Ovary (tissue), 10 donors: ENCODE measurements at places on chromosomes 2 and 18. TPM values are rescaled to one million over a fixed set of nuclear protein-coding genes. Genes with fewer than 3 reads are reported as not detected.

TEX44 gene
- not detected for total RNA-seq

DNA sequence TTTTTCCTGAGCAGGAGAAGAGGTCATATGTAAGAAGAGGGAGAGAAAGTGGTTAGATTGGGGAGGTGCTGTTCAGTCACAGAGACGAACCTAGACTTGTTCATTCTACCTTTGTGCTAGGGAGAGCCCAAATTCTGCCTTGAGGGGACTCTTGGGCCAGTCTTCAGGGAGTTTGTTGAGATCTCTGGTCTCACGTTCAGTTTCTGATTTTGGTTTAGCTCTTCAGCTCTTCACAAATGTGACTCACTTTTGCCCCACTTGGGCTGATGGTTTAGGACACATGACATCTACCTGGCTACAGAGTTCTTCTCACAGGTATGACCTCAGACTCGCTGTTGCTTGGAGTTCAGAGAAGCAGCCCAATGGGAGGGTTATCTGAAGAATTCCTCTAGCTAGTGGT lies 49.2 kb upstream of the DARS1 start:
- DNase-seq = no peak

DNA sequence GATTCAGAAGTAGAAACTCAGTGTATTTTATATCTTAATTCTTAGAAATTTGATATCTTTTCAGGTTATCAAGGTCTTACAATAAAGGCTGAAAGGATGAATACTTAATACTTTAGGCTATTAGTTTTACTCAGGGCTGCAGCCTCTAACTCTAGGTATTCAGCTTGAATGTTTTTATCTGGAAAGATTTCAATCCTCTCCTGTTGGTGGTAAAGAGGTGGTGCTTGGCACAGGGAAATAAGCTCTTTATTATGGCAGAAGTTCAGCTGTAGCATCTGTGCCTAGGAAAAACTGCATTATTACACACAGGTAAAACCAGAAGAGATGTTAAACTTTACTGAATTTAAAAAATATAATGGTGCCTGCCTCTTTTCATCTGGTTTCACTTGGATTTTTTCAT lies 11.1 kb downstream of the ACVR2A start:
- DNase-seq = no peak

- no peak for DNase-seq
Observed at GRCh38 chr2:18284331-18284730, 276.1 kb downstream of the RDH14 start.

GRCh38 chr2:171553858-171554257 lies 31.6 kb downstream of the CYBRD1 start:
- DNase-seq = peak; percentile 44

GRCh38 chr2:121398853-121399252 lies 113.9 kb upstream of the TFCP2L1 start:
- no peak for DNase-seq

- no peak for DNase-seq
Observed at GRCh38 chr18:31976242-31976641, 33.3 kb upstream of the TRAPPC8 start.

GRCh38 chr2:165401285-165401852 lies 68.1 kb upstream of the CSRNP3 start:
- DNase-seq = peak; percentile 30

- no peak for DNase-seq
Observed at GRCh38 chr18:13477147-13477683, 249.1 kb downstream of the FAM210A start.

GRCh38 chr18:59690186-59690982 lies 6.8 kb downstream of the CCBE1 start:
- no peak for DNase-seq

DNA sequence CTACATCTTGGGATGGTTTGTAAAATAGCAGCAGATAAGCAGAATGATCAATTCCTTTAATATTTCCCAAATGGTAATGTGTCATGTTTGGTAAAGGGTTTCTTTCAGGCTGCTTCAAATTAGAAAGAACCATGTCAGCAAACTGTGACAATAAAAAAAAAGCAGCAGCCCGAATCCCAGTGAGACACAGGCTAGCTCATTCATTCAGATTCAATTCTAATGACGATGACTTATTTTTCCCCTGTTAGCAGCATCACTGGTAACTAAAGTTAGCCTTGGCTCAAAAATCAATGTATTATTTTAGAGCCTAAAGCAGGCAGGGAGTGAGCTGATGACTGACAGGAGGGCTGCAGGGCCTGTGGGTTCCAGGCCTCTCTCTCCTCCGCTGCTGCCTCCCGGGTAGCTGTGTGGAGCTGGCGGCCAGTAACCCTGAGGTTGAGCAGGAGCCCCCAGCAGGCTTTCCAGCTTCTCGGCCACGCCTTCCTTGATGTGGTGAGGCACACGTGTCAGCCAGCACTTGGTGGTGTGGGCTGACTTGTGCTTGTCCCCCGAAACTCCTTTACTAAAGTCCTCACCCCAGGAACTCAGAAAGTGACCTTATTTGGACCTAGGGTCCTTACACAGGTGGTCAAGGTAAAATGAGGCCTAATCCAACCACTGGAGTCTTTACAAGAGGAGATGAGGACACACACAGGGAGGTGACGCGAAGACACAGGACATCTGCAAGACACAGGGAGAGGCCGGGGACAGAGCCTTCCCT lies 120.5 kb upstream of the HS6ST1 start:
- no peak for DNase-seq
